MV-4-11 (cell line): ENCODE measurements at places on chromosomes 1 and 21.

DNA sequence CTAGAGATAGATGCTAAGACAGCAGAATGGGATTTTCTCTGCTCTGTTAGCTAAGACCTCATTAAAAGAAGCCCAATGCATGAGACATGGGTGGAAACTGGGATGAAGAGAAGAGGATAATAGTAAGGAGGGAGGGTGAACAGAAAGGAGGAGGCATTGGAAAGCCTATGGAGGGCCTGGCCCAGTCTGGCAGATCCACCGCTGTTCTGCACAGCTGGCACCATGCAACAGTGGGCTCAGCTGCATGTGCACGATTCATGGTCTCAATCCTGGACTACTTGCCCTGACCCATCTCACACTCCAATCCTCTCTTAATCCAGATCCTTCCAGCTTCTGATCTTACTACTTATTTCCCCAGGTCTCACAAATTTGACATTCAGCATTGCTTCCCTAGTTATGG is 2.2 kb downstream of the PHC2 start:
- DNase-seq = no peak

DNA sequence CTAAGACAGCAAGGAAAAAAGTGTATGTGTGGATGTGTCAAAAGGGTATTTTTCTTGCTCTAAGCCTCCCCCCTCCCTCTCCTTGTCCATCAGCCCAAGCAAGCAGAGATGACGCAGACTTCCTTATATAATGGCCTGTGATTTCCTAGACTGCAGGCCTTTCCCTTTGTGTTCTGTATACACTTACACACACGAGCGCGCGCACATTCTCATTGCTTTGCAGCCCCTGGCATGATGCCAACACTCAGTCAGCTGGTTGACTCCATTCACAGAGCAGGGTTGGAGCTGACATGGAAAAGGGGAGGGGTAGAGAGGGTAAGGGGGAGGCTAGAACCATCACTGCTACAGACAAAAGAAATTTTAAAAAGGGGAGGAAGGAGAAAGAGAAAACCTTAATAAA is 41.8 kb downstream of the GATAD2B start:
- DNase-seq = no peak

- peak; percentile 32 for DNase-seq
Measured at GRCh38 chr1:150235294-150235851, 539 bp downstream of the ANP32E start.

- no peak for DNase-seq
Measured at GRCh38 chr1:84869720-84870119, 23.3 kb downstream of the LPAR3 start.

GRCh38 chr1:27148591-27148990 is 6.3 kb downstream of the SLC9A1 start:
- no peak for DNase-seq

GRCh38 chr1:160409486-160409885 is 9.1 kb downstream of the VANGL2 start:
- no peak for DNase-seq

GRCh38 chr1:49200738-49201137 is 424.0 kb upstream of the BEND5 start:
- no peak for DNase-seq

GRCh38 chr1:119771770-119772169 is 3.1 kb upstream of the HMGCS2 start:
- DNase-seq = no peak

DNA sequence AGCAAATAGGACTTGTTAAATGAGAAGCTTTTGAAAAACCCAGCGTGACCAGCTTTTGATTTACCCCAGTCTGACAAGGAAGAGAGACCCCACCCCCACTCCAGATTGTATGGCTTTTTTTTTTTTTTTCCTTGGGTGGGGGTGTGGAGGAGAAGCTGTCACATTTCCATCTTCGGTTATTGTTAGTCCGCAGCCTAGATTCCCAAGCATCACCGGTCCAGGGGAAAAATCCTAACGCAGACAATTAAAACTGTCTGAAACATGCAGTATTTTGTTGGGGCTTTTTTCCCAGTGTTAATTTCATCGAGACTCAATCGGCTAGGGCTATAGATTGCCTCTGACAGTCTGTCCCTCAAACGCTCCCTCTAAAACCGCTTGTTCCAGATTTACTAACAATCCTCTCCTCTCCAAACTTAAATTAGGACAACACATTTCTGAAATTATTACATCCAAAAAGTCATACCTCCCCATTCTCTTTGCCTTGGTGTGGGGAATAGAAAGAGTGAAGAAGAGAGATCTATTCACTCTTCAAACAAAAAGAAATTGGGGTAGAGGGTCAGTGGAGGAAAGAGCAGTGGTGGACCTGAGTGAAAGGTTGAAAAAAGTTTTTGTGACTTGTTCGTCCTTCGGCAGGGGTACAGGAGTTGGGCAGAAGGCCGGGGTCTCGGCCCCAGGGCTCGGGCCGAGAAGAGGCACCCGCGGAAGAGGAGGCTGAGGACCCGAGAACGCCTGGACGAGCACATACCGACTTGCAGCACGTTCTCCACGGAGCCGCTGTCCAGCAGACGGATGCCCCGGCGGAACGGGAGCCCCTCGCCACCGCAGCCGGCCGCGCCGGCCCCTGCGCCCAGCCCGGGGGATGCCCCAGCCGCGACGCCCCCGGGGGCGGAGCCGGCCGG is 1.1 kb downstream of the ZSWIM5 start:
- DNase-seq = no peak

- DNase-seq = no peak
Measured at GRCh38 chr1:106921186-106921585, 135.3 kb upstream of the PRMT6 start.

DNA sequence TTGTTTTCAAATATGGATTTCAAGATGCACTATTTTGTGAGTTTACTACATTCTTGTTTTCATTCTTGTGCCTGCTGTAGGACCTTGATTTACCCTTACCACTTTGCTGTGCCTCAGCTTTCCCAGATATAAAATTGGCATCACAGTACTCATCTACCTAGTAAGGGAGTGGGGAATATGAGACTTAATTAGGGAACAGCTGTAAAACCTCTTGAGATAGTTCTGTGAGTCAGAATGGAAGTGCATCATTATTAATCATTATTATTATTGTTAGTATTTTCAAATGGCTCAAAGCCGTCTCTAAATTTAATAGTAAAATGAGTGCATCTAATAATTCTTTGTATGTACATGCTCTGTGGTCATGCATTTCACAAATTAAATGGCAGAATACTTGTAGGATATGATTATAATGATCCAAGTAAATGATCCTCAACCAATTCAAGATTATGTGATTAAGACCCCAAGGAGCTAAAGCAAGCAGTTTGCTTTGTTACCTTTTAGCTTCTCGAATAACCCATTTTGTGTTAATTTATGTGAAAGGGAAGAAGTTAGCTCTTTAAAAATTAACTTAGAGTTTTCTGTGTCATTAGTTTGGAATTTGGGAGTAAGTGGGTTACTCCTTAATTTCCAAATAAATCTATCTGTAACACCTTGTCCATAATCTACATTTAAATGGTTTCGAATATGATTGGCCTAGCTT is 155.4 kb downstream of the NFIA start:
- no peak for DNase-seq

DNA sequence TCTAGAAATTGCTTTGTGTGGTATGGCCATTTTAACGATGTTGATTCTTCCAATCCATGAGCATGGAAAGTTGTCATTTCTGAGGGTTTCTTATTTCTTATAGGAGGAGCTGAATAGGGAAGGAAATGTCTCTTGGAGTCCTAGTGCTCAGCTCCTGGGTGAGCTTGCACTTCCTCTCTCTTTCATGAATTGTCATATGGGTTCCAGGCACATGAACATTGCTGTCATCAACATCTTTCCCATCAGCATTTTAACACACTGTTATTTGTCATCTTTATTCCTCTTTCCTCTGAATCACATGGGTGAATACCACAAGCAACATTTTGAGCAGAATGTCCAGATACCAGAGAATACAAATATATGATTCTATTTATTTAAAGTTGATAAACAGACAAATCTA is 23.4 kb downstream of the SLAMF6 start:
- no peak for DNase-seq

DNA sequence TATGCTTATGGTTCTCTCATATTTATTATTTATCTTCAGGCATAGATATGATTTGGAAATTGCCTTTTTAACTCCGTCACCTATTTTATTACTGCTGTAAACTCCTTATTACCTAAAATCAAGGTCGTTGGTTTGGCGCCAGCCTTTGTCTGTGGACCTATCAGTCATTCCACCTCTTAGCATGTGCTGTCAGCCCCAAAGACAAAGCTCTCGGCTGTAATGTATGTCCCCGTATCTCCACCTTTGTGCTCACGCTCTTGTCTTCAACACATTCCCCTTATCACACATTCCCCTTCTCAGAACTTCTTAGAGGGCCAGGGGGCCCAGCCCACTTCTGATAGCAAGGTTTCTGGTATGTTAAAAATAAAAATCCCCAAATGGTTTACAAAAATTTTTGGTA is 342.2 kb downstream of the RYR2 start:
- no peak for DNase-seq

DNA sequence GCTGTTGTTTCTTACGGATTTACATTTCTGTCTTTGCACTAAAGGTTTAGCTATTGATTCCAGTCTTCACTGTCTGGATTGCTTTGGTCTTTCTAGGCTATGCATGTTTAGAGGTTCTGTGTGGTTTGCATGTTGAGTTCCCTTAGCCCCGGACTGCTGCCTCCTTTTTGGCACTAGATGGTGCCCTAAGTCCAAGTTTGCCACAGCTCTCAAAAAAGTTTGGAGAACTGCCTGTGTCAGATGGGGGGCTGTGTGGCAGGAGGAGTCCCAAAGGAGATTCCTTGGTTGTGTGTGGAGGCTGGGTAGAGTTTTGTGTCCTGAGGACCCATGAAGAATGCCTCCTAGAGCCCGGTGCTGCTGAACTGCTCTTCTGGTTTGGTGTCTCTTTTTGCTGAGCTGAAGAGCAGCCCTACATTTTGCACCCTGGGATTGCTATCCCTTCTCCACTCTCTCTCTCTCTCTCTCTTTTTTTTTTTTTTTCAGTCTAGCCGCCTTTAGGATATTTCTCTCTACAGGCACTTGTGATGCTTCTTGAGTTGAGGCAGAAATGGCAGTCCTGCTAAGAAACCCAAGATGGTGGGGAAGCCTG is 74.4 kb downstream of the PTGS2 start:
- peak; percentile 50 for DNase-seq

DNA sequence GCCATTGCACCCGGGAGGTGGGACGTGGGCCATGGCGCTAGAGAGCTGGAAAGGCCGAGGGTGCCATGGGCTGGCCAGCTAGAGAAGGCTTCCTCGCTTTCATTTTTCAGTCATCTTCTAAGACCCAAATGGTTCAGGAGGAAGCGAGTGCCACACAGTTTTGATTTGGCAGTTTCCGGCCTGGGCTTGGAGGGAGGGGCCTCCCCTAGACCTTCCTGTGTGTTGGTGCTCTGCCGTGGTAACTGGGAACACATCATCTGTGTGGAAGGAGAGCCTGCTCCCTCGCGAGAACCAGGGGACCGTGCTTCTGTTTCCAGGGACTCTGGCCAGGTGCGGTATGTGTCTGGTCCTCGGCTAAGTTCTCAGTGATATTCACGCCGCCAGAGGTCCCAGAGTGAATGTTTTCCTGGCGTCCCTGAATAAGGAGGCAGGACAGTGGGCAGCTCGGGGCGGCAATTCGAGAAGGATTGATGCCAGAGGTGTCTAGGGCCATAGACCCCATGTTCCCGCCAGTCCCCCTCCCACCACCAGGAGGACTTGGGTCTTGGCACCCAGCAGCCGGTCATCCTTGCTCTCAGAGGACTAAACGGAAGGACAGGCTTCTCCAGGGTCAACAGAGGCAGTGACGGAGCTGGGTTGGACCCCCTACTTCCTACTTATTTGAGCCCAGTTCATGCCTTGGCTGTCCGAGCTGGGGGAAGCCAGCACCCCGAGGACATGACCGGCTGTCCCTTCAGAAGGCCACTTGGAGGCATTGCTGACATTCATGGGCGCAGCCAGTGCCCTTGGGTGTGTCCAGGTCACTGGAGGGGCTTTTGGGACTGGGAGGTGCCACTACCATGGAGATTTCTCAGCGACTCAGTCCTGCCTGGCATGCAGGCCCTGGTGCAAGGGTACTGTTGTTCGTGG is 2.7 kb upstream of the NPHP4 start:
- DNase-seq = no peak

DNA sequence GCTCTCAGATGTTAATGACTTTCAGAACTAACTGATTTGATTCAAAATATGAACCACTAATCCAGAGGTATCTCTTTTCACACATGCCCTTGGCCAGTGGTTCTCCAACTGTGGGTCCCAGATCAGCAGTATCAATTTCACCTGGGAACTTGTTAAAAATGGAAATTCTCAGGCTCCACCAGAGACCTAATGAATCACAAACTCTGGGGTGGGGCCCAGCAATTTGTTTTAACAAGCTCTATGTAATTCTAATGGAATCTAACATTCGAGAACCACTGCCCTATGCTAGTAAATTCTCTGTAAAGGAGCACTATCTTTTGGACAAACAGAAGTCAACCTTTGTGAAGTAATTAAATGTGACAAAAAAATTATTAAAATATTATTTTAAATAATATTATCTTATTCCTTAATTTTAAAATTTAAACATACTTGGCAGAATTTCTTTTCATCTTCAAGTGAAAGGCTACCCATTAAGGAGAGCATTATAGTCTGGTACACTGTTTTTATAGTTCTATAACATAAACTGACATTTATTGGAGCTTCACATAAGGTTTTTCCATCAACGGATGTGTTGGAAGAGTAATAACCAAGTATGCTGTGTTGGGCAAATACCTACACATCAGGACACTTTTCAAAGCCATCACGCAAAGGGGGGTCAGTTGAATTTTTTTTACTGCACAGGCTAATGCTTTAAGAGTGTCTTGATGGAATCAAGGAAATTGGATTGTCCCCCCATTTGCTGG is 130.4 kb downstream of the LHX4 start:
- DNase-seq = no peak

GRCh38 chr1:13697738-13698137 is 2.2 kb upstream of the PRDM2 start:
- peak; percentile 3 for DNase-seq

DNA sequence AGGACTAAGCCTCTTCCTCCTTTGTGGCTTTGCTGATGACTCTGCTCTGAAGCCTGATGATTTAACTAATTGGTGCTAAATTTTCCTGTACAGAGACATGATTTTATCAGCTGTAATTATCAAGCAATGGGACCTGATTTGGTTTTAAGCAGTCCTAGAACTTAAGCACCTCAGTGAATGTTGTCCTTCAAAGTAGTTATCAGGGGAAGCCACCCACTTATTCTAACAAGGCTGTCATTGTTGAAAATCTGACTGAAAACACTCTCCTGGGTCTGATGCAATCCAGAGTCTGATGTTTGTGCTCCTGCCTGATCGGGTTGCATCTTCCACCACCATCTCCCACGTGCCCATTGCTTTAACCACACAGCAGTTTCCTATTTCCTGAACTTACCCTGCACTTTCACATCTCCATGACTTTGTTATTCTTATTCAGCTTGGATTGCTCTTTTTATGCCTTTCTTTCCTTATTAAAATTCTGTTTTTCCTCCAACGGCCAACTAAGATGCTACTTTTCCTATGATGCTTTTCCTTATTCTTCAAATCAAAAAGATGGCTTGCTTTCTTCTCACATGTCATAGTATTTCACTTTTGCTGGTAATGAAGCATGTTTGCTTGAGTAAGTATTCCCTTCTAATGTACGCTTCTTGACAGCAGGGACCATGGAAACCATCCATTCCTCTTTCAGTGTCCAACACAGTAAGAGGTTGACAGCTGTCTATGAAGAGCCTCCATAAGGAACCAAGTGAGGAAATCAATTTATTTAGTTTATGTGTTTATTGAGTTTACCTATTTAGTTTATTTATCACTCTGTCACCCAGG is 55.0 kb downstream of the S1PR1 start:
- DNase-seq = peak; percentile 89
